ENCODE measurements at places on chromosomes 7 and 10.

DNA sequence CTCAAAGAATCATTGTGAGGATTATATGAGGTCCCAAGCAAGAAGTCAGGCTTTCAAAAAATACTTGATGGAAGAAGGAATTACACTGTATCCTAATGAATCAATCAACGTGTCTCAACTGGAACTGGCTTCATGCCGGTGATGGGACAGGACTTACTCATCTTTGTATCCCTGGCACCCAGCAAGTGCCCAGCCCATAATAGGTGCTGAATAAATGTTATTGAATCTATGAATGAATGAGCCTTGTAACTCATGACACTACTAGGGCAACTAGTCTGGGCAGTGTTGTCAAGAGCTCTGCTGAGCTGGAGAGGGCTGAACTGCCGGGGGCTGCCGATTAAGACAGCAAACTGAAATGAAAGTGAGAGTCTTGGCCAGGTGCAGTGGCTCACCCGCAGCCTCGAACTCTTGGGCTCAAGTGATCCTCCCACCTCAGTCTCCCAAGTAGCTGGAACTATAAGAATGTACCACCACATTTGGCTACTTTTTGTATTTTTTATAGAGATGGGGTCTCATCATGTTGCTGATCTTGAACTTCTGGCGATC, 87.2 kb upstream of the KIF5B start:
- no peak for DNase-seq

GRCh38 chr10:77907900-77908717, 18.4 kb downstream of the DLG5 start:
- DNase-seq: no peak

DNA sequence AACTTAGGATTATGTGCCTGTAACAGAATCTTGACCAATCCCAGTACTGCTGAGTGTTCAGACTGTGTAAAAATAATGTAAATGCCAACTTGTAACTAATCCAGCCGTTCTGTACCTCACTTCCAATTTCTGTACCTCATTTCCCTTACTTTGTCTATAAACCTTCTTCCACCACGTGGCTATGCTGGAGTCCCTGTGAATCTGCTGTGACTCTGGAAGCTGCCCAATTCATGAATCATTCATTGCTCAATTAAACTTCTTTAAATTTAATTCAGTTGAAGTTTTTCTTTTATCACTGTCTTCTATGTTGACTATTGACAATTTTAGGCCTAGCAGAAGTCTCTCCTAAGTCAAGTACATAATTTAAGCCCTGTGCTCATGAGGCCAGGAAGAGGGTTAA, 215.3 kb upstream of the RHOBTB1 start:
- DNase-seq: no peak

- DNase-seq: peak; percentile 7
Observed at GRCh38 chr7:27095050-27095896, 527 bp downstream of the HOXA1 start.

DNA sequence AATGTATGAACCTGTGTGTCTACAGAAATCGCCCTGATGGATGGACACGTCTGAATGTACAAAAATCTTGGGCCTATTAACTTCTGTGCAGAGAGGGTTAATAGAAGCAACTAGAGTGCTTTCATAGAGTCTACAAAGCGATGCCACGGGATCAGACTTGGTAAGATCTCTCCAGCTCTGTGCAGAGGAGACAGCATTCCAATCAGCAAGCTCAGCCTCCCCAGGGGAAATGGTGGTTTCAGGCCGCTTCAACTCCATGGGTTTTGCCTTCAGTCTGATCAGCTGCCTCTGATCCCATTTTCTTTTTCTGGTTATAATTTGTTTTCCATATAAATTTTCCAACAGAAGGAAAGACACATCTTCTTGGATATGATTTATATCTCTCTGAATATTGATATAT, 35.1 kb upstream of the COBL start:
- no peak for DNase-seq

- no peak for DNase-seq
Observed at GRCh38 chr7:39360038-39360437, 206.2 kb upstream of the YAE1 start.

DNA sequence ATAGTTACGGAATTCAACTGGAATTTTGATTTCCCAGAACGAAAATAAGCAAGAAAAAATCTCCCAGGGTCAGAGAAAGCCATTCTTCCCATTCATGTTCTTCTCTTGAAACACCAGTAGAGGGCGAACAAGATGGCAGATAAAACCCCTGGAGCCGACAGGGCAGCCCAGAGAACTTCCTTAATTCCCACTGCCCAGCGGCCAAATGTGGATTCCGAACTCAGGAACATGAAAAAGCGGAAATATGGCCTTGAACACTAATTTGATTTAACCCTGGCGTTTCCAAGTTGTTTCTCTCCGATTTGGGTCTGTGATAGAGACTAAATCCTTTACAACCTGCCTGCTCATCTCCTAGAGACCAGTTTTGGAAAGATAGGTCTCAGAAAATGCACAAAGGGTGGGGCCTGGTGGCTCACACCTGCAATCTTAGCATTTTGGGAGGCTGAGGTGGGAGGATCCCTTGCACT, 100.7 kb upstream of the WAC start:
- DNase-seq: peak; percentile 76

DNA sequence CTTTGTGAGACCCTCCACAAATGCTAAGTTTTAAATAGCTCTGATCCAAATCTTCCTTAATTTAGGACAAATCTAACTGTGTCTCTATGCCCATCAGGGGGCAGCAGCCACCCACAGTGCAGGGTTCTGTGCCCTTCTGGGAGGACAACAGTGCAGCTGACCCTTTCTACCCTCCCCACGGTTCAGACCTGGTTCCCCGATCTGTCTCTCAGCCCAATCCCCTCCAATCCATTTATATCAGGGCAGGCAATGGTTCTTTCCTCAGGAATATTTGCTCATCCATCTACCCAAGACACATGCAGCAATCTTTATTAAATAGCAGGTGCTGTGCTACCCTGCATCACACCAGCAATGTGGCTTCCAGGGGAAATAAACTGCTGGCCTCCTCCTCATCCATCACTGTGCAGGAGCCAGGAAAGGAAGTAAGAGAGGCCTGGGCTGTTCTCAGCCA, 4.0 kb upstream of the RBM28 start:
- DNase-seq: no peak

DNA sequence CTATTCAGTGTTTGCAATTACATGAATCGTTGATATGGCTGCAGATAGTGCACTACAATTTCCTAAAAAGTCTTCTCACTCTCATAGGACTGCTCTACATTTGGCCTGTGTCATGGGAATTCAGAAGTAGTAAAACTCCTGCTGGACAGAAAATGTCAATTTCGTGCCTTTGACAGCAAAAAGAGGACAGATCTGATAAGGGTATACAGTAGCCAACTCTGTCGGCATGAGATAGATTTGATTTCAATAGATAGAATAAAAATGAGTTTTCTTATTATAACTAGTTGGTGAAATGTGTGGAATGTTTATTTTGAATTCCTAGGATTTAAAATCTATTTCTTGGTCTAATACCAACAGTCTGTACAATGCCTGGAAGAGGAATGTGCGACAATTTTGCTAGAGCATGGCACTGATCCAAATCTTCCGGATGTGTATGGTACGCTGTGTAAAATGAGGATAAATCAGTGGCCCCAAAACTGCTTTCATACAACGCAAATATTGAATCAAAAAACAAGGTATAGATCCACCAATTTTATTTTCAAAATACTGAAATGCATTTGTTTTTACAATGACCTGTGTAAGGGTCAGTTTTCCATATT, 133.5 kb upstream of the CDK13 start:
- DNase-seq: no peak

- no peak for DNase-seq
Observed at GRCh38 chr10:132064082-132064755, 1.5 kb upstream of the JAKMIP3 start.

GRCh38 chr10:97401455-97401919, 347 bp upstream of the RRP12 start:
- DNase-seq: no peak

GRCh38 chr10:124379609-124380193, 39.0 kb downstream of the OAT start:
- no peak for DNase-seq

GRCh38 chr7:77443042-77443441, 26.9 kb upstream of the GSAP start:
- no peak for DNase-seq

DNA sequence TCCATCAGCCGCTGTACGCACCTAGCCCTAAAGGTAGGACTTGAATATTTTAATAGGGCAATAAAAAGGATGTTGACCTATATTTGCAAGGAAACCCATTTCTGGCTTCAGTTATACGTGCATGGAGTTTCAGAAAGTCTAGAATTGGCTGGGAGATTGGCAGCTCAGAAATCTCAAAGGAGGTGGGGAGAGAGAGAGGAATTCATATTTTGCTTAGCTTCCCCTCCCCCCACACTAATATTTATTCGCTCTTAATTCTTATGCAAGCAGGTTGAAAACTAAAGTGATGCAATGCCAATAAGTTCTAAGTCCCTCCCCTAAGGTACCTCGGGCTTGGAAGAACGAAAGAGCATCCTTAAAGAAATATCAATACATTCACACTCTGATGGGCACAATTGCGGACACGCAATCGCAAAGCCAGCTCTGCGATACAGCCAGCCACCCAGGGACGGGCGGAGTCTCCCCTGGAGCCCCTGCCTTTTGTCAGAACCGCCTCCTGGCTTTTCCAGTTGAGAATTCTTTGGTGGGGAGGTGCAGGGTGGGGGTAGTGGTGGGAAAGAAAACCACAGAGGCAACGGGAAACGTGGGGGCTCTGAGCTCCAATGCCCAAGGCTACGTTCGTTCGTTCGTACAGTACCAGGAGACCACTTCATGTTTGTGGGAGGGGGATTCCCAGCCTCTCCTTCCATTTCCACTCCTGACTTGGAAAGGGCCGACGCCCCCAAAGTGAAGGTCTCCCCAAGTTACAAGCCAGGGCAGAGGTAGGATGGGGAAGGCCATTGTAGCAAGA, 1.3 kb downstream of the SHH start:
- no peak for DNase-seq
